ENCODE measurements at places on chromosomes 13 and 19.

DNA sequence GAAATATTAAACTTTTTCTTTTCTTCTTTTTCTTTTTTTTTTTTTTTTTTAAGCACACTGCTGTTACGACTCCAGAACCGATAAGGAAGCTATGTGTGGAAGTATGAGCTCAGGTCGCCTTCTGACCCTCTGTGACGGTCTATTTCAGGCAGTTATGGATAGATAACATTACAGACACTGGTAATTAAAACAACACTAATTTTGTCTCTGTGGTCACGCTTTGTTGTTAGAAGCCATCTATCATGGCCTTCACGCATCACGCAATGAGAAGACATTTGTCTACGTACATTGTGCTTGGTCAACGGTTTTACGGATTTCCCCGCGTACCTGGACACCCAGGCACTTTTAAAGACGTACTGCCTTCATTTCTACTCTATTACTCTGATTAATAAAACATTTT, 306.0 kb upstream of the ZNF507 start:
- no peak for DNase-seq

DNA sequence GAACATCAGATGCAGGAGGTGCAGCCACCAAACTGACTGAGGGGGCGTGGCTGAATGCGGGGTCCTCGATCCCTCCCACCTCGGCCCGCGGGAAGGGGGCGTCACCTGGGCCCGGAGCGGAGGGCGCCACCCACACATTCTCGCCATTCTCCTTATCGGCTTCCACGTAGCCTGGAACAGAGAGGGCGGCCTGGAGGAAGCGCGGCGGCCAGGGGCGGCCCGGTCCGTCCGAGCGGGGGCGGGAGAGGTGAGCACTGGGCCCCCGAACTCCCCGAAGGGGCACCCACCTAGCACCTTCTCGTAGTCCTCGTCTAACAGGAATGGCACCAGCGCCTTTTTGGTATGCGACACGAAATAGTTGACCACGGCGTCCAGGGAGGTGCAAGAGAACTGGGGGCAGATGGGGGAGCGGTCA, 11.8 kb downstream of the STAP2 start:
- no peak for DNase-seq

DNA sequence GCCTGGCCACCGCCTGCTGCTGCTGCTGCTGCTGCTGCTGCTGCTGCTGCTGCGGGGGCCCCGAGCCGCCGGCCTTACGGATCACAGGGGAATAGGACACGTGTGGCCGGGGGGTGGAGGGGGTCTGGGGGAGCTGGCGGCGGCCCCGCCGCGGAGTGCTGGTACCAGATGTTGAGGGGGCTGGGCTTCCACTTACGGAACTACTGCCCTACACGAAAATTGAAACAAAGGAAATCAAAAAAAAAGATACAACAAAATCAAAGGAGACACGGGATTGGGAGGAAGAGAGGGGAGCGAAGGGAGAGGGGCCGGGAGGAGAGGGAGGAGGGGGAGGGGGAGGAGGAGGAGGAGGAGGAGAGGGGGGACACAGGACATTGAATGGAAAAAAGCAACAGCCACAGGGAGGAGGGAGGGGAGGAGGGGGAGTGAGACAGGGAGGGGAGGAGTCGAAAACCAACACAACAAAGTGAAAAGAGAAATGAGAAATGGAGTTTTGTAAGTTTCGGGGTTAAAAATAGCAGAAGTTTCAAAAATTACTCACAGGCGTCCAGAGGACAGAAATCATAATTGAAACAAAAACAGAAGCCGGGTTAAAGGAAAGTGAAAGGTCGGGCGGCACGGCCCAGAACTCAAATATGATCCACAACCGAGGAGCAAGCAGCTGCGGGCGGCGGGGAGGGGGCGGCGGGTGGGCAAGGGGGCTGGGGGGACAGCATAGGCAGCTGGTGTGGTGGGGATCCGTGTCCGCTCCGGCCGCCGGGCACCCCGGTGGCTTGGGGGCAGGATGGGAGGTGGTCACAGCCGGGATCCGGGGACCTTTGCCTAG, 57.8 kb downstream of the IER2 start:
- DNase-seq: no peak

GRCh38 chr13:98942485-98942884, 35.4 kb downstream of the DOCK9 start:
- DNase-seq: no peak

GRCh38 chr13:100409132-100409531, 179.5 kb downstream of the GGACT start:
- no peak for DNase-seq

- no peak for DNase-seq
Measured at GRCh38 chr13:106795847-106796246, 227.9 kb upstream of the ARGLU1 start.

Data from Jurkat, Clone E6-1 (cell line).